COR-L47 (cell line): ENCODE measurements at places on chromosomes 1 and 21.
A peak's percentile ranks its signal among the peaks of the same experiment; 100 is the strongest.

- DNase-seq, result no peak
Measured at GRCh38 chr1:229093238-229093540, 177.7 kb upstream of the RAB4A start.

DNA sequence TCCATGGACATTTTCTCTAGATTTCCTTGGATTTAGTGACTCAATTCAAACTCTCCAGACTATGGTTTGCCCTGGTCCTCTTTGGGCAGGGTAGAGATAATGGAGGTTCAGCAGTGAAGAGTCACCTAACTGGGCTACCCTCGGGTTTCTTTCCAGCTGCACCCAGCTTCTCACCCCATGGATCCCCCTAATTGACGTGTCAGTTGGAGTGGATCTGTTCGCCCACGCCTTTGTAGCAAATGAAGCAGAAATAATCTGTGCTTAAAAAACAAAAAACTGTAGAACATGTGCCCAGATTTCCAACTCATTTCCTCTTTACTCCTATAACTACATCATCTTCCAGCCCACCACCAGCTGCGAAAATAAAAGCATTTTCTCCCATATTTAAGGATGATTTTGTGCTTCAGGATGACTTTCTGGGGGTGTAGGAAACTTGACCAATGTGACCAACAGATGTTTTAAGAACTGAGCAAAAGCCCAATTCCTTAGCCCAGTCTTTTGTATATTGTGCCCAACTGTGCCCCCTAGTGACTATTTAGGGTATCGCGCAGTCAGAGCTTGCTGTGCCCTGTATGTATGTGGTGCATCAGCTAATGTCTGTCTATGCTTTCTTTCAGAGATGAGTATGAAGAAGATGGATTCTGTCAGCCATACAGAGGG is 66.5 kb upstream of the UBE2U start:
- peak; percentile 59 for DNase-seq

DNA sequence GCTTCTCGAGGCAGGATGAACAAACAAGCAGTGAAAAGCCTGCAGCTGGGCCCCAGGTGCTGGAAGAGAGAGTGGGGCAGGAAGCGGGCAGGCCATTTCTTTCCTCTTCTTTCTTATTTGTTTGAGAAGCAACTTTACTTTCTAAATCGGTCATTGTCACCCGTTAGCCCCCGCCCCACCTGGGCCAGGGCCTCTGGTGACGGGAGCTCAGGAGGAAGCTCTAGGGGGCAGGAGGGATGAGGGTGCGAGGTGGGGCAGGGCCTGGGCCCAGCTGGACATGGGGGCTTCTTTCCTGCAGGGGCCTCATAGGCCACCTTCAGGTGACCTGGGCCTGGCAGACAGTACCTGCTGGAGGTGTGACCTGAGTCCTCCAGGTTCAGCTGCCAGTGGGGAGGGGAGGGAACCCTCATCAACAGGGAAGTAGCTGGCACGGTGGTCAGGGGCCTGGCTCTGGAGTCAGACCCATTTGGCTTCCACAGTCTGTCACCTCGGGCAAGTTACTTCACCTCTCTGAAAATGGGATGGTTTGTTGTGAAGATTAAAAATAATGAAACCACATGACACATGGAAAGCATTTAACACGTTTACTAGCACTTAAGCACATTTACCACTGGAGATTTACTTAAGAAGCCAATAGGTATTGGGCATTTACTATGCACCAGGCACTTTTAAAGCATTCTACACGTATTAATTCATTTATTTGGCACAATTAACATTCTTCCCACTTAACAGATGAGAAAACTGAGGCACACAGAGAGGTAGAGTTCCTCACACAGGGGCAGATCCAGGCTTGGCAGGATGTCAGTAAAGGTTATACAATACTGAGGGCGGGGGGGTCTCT is 54.1 kb upstream of the ID3 start:
- no peak for DNase-seq

- peak; percentile 88 for DNase-seq
Measured at GRCh38 chr21:18443085-18443484, 39.5 kb upstream of the TMPRSS15 start.

DNA sequence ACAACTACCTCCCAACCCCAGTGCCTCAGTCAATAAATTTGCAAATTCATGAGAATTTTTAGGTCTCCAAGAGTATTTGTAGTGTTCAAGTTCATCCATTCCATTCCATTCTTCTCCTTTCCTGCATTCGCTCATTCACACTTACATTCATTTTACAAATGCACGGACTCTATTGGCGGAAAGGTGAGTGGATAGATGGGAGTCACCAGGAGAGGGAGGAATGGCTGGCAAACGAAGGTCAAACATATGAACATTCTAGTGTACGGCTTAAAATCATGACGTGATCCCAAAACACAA is 2.5 kb downstream of the LORICRIN start:
- no peak for DNase-seq

DNA sequence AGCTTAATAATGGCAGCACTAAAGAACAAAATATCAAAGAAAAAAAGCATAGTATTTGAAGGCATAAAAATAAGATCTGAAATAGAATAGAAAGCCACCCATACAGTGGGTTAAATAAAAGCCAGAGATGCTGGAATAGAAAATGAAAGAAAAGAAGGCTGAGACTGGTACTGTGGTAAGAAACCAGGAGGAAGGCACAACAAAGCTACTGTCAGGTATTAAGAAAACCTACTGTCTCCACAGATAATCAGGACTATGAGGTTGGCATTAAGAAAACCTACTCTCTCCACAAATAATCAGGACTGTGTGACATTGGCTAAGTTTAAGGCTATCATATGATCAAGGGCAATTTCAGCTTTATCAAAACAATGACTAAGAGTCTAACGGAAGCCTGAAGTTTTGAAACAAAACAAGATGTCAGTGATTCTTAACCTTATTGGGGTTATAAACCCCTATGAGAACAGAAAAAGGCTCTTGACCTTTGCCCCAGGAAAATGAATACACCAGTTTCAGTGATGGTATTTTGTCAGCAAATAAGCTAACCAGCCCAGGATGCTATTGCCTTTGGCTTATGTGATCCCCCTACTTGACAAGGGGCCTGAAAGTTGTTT is 24.4 kb downstream of the MCOLN2 start:
- DNase-seq, result no peak

GRCh38 chr1:156075775-156076204 is 6.5 kb downstream of the MEX3A start:
- DNase-seq, result no peak

GRCh38 chr1:234649432-234650081 is 39.6 kb upstream of the IRF2BP2 start:
- no peak for DNase-seq

- DNase-seq, result no peak
Measured at GRCh38 chr1:42848823-42849537, 2.6 kb downstream of the ZNF691 start.

DNA sequence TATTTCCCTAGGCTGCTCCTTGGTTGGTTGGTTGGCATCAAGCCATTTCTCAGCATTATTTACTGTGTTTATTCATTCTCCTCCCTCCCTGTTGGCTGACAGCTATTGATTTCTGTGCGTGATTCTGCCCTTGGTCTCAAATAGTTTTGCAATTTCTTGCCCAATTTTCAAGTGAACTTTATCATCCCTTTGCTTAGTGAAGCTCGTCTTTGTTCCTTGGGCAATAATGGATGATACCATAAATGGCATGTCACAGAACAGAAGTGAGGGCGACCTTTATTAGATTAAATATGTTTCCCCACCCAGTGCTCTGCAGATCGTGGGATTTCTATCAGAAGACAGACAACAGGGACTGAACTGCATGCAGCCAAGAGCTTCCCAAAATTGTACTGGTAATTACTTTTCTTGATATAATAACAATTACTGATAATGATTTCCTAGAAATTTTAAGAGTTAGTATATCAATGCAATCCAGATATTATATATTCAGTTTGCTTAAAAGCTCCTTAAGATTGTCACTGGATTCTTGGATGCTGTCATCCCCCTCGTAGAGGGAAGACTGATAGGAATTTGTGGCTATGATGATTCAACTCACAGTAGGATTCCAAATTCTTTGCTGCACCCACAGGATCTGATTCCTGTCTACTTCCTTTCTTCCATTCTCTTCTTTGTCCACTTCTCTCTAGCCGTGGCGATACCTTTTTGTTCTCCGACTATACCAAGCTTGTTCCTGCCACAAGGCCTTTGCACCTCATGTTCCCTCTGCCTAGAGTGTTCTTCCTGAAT is 122.1 kb upstream of the KAZN start:
- no peak for DNase-seq

DNA sequence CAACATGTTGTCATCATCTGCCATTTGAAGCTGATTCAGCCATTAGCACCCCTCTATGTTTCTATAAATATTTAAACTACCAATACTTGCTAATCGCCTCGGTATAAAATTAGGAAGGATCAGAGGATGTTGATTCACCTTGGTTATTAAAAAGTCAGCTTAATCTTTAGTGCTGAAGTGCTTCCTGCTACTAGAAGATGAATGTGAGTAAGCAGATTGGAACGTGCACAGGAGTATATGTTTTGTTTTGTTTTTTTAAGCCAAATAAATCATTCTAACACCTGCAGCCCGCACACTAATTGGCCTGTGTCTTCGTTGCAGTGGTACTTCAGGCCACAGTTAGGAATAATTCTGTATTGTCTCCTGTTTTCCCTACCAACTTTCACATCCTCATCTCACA is 485.7 kb downstream of the AJAP1 start:
- no peak for DNase-seq

GRCh38 chr1:211352985-211353515 is 26.4 kb downstream of the TRAF5 start:
- no peak for DNase-seq

DNA sequence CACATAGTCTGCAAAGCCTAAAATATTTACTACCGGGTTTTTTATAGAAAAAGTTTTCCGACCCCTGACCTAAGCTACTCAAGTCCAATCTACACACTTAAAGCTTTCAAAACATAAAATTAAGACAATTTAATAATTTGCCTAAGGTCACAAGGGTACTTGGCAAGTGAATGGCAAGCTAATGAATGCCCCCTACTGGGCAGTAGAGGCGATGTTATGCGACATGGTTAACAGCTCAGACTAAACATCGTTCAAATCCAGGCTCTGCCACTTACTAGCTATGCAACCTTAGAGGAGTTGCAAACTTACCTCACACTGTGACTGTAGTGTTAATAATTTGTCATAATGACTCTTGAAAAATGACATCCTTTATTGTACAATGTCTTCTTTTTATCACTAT is 317.2 kb upstream of the NFIA start:
- DNase-seq, result peak; percentile 7

DNA sequence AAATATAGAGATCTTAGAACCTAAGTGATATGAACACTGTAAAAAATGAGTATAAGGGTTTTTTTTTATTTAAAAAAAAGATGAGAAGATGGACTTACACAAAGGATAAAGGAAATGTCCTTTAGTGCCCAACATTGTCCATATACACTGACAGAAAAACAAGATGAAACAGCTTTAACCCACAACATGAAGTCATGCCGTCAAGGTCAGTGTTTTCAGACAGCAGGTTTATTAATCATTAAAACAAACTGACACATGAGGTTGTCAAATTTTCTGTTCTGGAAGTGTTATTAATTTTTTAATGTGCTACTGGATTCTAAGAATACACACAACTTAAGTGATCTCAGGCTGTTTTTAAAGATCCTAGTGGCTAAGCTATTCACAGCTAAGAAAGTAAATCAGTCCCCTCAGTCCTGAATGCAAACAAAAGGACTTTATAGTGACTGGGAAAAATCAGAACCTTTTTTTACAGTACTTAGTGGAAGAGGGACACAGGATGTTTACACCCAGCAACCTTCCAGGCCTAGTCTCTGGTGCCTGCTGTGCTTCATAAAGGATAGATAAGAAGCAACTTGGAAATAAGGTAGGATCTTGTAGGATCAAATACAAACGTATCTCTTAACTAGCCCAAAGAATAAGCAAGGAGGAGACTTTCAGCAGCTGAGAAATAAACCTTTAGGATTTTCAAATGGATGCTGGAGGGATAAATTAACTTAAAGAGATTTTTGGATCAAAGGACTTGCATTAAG is 21.9 kb upstream of the PKN2 start:
- DNase-seq, result no peak

DNA sequence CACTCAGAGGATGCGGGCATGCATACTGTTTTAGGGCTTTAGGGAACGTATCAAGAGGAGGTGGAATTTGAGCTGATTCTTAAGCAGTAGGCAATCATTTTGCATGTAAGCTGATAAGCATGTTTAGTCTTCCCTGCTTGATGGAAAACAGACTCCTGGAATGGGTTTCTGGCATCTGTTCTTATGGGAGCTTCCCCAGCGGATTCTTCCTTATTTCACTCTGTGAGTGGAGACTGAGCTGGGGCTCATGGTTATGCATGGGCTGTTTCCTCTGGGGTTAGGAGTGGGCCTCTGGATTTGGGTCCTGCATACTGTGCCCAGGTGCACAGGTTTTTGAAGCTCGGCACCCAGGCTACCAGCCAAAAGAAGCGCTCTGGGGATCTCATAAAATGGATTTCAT is 93.4 kb downstream of the DIRAS3 start:
- no peak for DNase-seq

- peak; percentile 52 for DNase-seq
Measured at GRCh38 chr1:47709019-47709871, 271.4 kb downstream of the FOXD2 start.

GRCh38 chr1:14345946-14346550 is 252.4 kb upstream of the KAZN start:
- no peak for DNase-seq

- DNase-seq, result no peak
Measured at GRCh38 chr1:237852342-237852741, 38.4 kb downstream of the ZP4 start.

DNA sequence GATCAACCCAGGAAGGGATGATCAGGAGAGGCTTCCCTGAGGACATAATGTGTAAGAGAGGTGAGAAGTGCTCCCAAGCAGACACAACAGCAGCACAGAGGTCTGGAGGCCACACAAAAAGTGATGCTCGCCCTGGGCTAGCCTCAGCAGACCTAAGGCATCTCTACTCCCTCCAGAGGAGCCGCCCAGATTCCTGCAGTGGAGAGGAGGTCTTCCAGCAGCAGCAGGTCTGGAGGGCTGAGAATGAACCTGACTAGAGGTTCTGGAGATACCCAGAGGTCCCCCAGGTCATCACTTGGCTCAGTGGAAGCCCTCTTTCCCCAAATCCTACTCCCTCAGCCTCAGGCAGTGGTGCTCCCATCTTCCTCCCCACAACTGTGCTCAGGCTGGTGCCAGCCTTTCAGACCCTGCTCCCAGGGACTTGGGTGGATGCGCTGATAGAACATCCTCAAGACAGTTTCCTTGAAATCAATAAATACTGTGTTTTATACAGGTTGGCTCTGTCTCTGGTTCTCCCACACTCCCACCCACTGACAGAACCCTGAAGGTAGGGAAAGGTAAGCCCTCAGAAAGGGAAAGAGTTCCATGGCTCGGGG is 5.0 kb downstream of the GJB3 start:
- no peak for DNase-seq

GRCh38 chr1:116751146-116751545 is 3.1 kb upstream of the CD2 start:
- DNase-seq, result no peak

DNA sequence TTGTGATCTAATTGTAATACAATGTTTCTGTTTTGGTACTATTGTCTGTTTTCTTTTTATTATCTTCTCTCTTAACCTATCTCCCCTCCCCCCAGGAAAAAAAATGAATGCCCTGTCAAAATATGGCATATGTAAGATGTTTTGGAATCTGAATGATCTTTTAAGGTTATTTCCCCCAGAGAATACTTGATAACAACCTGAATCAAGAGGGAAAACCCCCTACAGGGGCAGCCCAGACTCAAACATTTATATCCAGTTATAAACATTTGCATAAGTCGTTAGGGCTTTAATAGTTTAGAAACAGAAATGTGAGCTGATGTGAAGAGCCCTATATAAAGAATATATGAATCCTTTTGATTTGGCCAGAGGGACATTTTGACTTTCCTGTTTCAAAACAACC is 169.5 kb downstream of the VAV3 start:
- no peak for DNase-seq
